Activated CD4-positive, CD25-positive, alpha-beta regulatory T cell (primary cell): ENCODE measurements at places on chromosomes 7 and 10.

- DNase-seq: no peak
Measured at GRCh38 chr7:107856806-107857540, 34.0 kb upstream of the DLD start.

GRCh38 chr7:158993591-158993990, 137.2 kb downstream of the DYNC2I1 start:
- DNase-seq: no peak

- DNase-seq: no peak
Measured at GRCh38 chr7:81884817-81885216, 115.0 kb upstream of the HGF start.

- DNase-seq: no peak
Measured at GRCh38 chr7:158854681-158855081, 1.7 kb upstream of the DYNC2I1 start.

- no peak for DNase-seq
Measured at GRCh38 chr10:86227501-86228258, 138.9 kb downstream of the GRID1 start.

GRCh38 chr7:70032649-70033048, 434.4 kb downstream of the AUTS2 start:
- no peak for DNase-seq

DNA sequence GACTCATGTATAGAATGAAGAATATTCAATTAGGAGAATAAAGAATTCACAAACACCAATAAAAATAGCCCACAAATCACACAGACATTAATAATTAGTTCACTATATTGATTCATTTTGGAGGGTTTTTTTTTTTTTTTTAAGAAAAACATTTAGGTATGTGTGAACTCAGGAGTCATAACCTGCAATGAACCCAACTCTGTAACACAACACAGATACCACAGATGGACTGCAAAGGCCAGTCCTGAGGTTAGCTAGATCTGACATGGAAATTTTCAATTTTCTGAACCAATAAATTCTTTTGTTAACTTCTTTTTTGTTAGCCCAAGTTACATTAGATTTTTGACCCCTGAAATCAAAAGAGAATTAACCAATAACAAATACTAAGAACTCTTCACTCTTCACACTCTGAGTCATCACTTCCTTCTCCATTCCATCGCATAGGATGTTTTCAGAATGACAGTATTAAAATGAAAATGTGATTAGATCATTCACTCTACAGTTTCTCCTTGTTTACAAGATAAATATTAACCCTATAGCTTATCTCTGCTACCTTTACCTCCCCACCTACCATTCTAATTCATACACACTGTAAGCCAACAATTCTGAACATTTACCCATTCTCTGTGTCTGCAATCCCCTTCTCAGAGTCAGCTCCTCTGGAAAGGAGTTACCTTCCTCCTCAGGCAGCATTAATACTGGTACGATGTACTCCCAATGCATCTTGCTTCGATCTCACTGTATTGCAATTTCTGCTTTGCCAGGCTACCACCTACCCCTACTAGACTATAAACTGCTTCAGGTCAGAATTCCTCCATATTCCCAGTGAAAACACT, 141.5 kb downstream of the LRRN3 start:
- DNase-seq: no peak

GRCh38 chr7:152035817-152036216, 10.3 kb downstream of the GALNT11 start:
- no peak for DNase-seq

DNA sequence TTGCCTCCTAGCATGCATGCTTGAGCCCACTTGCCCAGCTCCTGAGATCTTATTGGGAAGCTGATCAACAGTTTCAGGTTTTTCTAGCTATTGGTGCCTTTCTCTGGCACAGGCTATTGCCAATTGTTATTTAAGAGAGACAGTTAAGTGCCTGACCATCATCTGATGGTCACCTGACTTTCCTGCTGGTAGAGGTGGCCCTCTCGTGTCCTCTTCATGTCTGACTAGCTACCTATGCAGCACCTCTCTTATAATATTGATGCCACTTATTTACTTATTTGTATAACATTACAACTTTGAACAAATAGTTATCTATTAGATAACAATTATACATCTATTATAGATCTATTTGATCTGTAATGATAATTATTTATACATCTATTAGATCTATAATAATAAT, 205.9 kb upstream of the SEMA3D start:
- DNase-seq: no peak

DNA sequence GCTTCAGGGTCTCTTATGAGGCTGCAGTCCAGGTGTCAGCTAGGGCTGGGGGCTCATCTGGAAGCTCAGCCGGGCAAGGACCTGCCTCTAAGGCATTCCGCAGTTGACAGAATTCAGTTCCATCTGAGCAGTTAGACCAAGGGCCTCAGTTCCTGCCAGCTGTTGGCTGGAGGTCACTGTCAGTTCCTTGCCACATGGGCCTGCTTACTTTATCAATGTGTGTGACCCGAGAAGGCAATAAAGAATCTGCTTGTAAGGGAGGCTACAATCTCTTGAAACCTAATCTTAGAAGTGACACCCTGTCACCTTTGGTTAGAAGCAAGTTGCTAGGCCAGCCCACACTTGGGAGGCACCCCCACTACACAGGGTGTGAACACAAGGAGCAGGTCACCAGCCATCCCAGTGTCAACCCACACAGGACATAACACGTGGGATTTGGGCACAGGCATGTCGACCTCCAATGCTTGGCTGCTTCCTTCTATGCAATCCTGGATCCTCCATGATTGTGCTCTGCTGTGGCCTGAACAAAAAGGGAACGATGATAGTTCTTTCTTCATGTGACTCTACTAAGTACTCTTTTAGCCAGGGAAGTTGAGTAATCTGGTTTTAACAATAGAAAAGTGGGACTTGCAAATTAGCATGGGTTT, 41.8 kb downstream of the MTURN start:
- no peak for DNase-seq

DNA sequence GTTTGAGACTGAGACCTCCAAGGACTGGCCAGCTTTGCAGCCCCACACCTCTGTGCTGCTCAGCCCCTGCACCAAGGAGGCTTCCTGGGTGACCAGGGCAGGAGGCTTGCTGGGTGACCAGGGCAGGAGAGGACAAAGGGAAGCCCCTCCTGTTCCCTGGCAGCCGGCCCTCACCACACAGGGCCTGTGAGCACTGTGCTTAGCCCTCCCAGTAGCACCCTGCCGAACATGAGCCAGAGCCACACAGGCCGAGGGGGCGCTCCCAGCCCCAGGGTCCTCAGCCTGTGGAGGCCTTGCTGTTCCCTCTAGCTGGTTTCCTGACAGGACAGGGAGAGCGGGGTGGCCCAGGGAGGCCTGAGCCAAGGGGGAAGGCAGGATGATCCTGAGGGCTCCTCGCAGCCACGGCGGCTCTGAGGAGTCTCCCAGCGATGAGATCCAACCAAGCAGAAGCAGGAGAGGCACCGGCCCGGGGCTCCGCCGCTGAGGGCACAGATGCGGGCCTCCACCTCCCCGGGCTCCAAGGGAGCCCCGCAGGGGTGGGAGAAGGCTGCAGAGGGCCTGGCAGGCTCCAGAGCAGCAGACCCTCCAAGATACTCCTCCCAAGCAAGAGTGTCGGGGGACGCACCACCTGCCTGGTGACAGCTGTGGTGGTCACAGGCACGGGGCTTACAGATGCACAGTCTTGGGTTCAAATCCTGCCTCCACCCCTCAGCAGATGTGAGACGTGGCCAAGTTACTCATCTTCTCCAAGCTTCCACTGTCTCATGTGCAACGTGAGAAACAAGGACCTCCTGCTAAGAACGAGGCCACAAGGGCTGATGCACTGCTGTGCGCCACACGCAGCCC, 22.5 kb downstream of the WDR86 start:
- DNase-seq: no peak

DNA sequence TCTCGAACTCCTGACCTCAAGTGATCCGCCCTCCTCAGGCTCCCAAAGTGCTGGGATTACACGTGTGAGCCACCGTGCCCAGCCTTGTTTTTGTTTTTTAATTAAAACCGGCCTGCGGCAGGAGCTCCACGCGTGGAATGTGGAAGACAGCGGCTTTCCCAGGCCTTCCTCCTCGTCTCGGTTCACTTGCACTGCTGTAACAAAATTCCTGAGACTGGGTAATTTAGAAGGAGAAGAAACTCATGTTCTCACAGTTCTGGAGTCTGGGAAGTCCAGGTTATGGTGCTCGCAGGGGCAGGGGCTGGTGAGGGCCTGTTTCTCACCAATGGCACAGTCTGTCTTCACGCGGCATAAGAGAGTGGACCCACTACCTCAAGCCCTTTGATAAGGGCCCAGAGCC, 14.4 kb upstream of the CRYGN start:
- DNase-seq: no peak

DNA sequence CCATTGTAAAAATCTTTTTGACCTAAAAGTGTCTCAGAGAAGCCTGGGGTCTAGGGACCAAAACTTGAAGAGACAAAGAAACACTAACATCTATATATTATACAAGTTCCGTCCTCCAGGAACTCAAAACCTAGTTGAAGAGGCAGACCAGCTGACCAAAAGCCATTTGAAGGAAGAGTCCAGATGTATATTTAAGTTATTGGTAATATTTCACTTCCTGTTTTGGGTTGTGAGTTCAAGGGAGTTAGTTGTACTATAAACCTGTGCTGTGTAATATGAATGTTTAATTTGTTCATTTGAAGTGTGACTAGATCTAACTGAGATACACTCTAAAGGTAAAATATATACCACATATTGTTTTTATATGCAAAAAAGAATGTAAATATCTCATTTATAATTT, 45.0 kb downstream of the CDK1 start:
- no peak for DNase-seq

DNA sequence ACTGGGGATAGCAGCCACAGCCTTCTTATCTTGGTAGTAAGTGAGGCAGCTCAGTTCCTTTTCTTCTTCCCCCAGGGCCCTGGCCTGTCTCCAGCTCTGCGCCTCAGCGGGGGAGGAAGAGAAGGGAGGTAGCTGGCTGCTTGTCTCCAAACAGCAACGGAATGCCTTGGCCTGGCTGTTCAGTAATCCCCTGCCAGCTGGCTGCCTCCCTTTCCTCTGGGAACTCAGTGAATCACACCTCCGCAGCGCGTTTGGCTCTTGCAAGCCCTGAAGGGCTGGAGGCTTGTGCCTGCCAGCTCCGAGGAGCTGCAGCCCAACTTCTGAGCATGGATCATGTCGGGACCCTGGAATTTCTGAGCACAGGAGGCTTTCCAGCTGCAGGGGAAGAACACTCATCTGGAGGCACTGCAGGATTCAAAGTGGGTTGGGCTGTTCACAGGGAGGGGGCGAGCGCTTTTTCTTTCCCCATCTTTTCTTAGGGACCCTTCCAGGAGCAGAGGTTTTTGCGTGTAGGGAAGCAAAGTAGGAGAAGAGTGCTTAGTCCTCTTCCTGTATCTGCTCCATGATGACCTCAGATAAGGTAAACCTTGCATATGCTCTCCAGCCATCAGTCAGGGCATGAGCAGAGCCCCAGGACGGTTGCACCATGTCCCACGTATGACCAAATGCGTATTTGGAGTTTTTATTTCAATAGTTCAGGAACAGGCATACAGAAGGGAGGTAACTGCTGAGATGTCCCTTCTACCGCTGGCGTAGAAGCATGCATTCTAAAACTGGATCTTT, 253.2 kb upstream of the INHBA start:
- no peak for DNase-seq

- DNase-seq: no peak
Measured at GRCh38 chr10:30557884-30558283, 71.7 kb downstream of the LYZL2 start.

GRCh38 chr10:60957667-60958221, 13.8 kb upstream of the RHOBTB1 start:
- DNase-seq: no peak

DNA sequence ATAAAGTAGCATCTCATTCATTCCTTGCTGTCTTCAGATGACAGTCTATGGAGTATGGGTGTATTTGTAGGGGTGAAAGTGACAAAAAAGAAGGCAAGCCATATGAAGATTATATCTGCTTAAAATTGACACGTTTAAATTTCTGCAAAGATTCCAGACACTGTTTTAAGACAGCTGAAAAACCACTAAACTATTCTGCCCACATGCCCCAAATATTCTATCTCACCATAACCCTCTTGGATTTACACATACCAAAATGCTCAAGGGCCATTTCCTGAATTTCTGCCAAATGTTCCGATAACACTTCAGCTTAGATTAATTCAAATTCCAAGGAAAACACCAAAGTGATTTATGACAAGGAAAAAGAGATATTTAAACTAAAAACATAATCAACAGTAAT, 99.9 kb upstream of the IL6 start:
- DNase-seq: no peak

- DNase-seq: no peak
Measured at GRCh38 chr10:18190840-18191239, 50.6 kb downstream of the CACNB2 start.

DNA sequence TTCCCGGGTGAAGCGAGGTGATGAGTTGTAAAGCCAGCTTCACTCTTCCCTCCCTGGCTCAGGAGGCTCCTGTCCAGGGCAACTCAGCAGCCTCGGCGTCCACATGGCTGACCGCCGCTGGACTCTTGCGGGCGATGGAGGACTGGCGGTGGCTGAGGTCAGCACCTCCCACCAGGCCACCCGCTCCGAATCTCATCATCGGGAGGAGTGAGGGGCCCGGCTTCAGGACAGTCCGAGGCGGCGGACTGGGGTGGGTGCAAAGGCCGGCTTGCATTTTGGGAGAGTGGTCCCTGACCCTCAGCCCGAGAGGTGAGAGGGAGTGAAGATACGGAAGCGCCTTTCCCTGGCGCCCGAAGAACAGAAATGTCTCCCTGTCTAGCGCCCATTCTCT, 759 bp downstream of the DNAJB12 start:
- no peak for DNase-seq

GRCh38 chr10:105585753-105586152, 944.7 kb downstream of the SORCS3 start:
- DNase-seq: no peak

- no peak for DNase-seq
Measured at GRCh38 chr7:39360038-39360437, 206.2 kb upstream of the YAE1 start.

GRCh38 chr7:70573071-70573661, 558.8 kb upstream of the GALNT17 start:
- DNase-seq: no peak

- DNase-seq: no peak
Measured at GRCh38 chr7:110839866-110840265, 251.1 kb upstream of the LRRN3 start.

DNA sequence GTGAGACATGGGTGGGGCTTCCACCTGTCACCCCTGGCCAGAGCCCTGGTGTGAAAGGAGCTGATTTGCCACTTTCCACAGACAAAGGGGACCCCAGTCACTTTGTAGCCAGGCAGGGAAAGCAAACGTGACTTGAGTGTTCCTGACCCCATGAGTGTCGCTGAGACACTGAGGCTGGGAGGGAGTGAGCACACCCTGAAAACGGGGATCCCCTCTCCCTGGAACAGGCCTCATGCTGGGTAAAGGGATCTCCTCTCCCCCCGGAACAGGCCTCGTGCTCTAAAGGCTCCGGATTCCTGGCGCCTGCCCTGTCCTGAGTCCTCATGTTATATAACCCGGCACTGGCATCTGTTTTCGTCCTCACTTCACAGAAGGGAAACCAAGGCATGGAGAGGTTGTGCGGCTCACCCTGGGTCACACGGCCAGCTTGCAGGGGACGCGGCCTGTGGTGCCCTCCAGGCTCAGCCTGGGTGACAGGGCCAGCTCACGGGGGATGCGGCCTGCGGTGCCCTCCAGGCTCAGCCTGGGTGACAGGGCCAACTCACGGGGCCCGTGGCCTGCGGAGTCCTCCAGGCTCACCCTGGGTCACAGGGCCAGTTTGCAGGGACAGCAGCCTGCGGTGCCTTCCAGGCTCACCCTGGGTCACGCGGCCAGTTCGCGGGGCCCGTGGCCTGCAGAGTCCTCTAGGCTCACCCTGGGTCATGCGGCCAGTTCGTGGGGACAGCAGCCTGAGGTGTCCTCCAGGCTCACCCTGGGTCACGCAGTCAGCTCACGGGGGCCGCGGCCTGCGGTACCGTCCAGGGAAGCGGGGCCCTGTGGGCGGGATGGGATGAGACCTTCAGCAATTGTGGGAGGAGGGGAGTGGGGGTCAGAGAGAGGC, 104.7 kb downstream of the PDGFA start:
- no peak for DNase-seq
